Left ventricle myocardium inferior (tissue), 1 donor: ENCODE measurements at places on chromosomes 3 and 15.

DNA sequence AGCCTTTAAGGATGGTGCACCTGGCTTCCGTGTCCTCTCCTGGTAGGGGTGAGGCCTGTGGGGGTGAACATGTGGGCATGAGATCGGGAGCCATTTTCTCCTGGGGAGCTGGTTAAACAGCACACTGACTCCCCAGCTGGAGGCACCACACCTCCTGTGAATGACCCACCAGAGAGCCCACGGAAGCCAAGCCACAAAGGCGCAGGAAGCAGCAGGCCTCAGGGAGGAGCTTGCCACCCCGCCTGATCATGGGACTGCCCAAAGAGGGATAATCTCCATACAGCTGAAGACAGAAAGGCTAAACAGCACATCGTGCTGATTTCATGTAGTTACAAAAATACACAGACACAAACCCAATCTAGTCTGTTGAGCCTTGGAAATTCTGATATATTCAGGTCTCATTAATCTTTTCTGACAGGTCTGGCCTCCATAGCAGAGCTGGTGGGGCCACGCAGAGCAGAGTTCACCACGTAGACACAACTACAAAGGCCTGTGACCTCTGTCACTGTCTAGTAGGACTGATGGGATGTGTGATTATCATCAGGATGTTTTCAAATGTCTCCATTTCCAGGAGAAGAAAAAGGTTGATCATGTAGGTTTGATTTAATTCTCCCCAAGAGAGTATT lies 75.2 kb downstream of the DUT start:
- DNase-seq: no peak

DNA sequence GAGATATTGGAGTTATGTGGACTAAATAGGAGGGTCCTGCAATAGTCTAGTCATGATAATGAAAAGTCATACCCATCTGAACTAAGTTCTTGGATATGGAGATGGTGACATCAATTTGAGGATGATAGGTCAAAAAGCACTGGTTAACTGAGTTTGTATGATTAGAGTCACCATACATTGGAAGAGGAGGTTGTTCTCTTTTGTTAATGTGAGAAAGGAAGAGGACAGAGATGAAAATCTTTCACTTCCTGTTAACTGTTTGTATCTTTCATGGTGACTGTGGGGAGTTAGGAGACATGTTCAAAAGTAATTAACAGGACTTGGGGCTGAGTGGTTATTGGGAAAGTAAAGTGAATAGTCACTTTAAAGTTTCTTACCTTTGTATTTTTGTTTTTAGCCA lies 11.1 kb downstream of the TMEM62 start:
- no peak for DNase-seq

DNA sequence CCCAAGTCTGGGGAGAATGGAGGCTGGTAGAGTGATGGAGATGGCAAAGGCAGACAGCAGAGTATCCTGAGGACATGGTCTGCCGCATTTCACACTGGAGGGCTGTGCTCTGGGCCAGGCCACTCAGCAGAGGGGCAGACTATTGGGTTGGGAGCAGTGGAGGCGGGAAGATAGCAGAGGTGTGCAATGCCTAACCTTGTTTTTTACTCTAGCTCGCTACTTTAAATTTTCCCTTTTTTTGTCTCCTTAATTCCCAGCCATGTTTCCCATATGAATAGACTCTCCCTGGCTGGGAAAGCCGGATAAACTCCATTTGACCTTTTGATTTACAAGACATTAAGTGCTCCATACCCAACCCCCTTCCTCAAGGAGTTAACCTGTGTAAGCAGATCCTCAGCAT lies 33.5 kb upstream of the ST6GAL1 start:
- no peak for DNase-seq

- no peak for DNase-seq
Observed at GRCh38 chr3:129119365-129120100, 2.1 kb downstream of the RAB43 start.

DNA sequence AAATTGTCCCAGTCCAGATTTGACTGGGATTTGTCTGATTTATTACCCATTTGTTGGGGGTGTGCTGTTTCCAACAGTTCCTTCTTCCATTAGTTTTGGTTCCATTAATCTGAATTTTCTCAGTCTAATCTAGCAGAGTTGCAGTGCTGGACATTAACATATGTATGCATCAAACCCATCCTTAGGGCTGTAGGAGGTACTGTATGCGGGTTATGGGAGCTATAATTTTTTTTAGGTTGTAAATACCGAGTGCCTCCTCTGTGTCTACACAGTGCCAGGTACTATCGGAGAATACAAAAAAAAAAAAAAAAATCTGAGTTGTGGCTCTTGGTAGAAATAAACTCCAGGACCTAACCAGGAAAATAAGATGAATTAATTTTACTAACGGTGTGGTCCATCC lies 133.8 kb downstream of the LIPC start:
- no peak for DNase-seq
